SJCRH30 (cell line): ENCODE measurements at places on chromosomes 1 and 21. TPM values are rescaled to one million over a fixed set of nuclear protein-coding genes. Genes with fewer than 3 reads are reported as not detected.

DNA sequence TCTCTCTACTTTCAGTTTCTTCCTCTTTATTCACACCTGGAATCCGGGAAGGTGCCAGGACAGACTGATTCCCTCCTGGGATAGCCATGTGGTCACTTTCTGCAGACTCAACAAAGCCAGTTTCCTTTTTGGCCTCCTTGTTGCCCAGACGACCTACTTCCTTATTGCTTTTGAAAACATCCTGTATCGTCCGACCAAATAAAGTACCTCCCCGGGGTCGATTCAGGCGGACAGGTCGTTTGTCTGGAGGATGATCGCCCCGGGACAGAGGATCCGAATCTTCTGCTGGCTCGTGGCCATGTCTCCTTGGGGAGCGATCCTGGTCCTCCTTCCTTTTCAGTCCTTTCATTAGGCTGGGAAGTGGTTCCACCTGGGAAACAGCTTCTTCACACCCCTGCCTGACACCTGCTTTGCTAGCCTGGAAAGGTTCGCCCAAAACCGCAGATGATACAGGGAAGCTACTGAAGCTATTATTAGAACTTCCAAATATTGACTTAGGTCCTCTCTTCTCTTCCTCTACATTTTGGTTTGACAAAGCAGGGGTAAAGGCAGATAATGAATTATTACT lies 1.2 kb downstream of the MCM3AP start:
- no peak for DNase-seq

ID3 gene
- total RNA-seq, result 332 and 336 TPM in 2 replicates

WNT3A gene
- not detected in 2 replicates for total RNA-seq

- no peak for DNase-seq
These were observed 35.7 kb upstream of the SYT6 start for GRCh38 chr1:114189398-114189797.

DNA sequence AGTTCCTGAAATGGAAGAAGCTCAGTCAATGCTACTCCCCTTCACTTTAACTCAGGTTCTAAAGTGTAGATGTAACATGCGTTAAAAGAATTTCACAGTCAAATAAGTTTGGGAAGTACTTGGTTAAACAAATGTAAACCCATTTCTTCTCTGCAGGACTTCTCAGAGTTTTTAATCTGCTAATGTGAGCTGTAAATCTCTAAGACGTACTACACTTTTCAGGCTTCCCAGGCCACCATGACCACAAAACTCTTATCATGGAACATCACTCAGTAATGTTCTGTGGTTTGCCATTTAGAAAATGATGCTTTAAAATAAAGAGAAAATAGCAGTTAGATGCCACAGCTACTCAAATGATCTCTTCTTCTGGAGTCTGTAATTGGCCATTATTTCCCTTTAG lies 104.3 kb downstream of the HHIPL2 start:
- no peak for DNase-seq

TFAP2E gene
- total RNA-seq, result 9.8 and 10.9 TPM in 2 replicates

OR10J1 gene
- total RNA-seq, result not detected in 2 replicates

CFAP107 gene
- total RNA-seq, result not detected in 2 replicates

GRCh38 chr1:29974316-29974724 lies 738.0 kb downstream of the PTPRU start:
- DNase-seq, result no peak

GRCh38 chr1:117821382-117821755 lies 108.1 kb downstream of the GDAP2 start:
- DNase-seq, result no peak

DNA sequence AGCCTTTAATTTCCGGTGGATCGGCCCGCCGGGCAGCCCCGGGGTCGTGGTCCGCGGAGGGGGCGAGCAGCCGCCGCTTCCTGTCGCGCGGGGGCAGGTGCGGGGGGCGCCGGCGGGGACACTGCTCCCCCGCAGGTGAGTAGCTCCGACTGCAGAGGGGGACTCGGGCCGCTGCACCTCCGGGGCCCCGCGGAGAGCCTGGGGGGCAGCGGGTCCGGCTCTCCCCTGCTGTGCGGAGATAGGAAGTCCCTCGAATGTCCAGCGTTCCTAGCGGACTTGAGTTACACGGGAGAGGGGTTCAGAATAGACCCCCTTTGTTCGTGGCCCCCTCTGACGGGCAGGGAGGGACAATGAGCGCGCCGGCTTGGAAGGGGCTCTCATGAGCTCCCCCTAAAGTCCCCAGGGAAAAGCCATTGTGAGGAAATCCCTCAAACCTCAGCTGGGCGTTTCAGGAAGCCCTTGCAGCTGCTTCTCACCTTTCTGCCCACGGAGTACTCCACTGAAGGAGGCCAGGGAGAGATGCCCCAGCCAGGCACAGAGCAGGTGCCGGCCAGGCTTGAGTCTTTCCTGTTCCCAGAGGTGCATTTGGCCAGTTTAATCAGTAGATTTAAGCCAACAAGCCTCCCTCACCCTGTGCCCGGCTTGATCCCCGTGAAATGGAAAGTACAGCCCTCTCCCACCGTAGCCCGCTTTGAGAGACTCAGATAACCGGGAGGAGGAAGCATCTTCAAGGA lies 925 bp downstream of the PDE9A start:
- peak; percentile 71 for DNase-seq

TSNAX gene
- total RNA-seq, result 43.7 and 46.1 TPM in 2 replicates

DNA sequence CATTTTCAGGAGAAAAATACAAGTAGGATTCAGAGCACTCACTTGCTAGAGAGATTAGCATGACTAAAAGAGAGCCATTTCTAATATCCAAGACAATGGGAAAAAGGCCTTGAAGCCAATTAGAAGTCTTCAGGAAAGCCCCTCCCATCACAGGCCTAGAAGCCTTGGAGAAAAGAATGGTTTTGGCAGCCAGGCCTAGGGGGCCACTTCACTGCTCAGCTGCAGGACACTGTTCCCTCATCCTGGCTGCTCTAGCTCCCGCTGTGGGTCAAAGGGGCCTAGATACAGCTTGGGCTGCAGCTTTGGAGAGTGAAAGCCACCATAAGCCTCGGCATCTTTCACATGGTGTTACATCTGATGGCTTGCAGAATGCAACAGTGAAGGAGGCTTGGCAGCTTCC lies 62.8 kb downstream of the RGS4 start:
- no peak for DNase-seq

- DNase-seq, result no peak
These were observed 940 bp upstream of the PRKCZ start for GRCh38 chr1:2049225-2049717.

DNA sequence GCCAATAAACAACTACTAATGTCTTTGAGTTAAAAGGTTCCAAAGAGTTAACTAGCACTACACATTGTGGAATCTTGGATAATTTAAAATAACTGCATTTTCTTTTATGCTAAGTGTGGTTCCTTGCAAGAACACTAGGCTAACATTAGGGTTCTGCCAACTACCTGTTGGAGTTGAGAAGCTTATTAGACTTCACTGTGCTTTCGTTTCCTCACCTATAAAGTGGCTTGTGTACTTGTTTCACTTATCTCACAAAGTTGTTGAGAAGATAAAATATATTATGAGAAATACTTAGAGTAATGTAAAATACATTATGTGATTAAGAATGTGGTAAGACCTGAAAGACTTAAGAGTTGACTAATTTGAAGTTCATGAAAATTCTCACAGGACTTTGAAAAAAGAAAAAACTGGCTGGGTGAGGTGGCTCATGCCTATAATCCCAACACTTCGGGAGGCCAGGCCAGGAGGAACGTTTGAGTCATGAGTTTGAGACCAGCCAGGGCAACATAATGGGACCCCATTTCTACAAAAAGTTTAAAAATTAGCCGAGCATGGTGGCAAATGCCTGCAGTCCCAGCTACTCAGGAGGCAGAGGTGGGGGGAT lies 5.6 kb upstream of the RRAGC start:
- DNase-seq, result no peak

- no peak for DNase-seq
These were observed 13.8 kb downstream of the LRRC39 start for GRCh38 chr1:100164216-100164615.

DNA sequence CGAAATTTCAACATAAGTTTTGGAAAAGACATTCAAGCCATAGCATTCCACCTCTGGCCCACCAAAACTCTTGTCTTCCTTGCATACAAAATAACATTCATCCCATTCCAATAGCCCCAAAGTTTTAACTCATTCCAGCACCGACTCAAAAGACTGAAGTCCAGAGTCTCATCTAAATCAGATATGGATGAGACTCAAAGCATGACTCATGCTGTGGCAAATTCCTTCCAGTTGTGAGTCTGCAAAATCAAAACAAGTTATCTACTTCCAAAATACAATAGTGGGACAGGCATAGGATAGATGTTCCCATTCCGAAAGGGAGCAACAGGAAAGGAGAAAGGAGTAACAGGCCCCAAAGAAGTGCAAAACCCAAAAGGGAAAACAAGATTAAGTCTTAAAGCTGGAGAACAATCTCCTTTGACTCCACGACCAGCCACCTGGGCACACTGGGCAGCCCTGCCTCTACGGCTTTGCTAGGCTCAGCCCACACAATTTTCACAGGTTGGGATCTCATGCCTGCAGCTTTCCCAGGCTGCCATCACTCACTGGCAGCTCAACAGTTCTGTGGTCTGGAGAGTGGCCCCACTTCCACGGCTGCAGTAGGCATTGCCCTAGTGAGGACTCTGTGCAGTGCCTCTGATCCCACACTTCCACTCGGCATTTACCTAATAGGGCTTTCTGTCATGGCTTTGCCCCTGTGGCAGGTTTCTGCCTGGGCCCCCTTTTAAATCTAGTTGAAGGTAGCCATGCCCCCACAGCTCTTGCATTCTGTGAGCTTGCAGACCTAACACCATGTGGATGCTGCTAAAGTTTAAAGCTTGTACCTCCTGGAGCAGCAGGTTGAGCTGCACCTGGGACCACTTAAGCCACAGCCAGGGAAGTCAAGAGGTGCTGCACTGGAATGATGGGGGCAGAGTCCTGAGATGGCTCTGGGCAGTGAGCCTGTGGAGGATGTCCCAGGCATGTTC lies 51.0 kb downstream of the RUNX3 start:
- DNase-seq, result no peak

- DNase-seq, result no peak
These were observed 350.6 kb upstream of the NCAM2 start for GRCh38 chr21:20647607-20648006.

GRCh38 chr1:100649146-100649545 lies 70.4 kb upstream of the VCAM1 start:
- no peak for DNase-seq

DNA sequence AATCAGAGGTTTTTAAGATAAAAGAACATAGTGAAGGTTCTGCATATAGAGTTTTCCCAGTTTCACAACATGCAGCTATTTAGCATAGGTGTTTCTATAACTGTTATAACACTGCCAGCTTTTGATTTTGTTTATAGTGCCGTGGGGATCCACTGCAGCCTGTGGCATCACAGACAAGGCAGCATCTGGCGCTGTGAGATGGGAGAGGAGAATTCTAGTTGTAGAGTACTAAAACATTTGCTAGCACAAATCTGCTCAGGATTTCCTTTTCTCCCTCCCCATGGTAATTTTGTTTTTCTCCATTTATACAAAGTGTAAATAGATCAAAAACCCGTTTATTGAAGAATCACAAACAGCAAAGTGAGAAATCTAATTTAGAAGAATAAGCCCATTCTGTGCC lies 482.8 kb upstream of the NCAM2 start:
- DNase-seq, result no peak
